ENCODE measurements at places on chromosomes 11 and 22.

- DNase-seq, result no peak
These were observed 82.8 kb upstream of the E2F8 start for GRCh38 chr11:19323502-19323901.

DNA sequence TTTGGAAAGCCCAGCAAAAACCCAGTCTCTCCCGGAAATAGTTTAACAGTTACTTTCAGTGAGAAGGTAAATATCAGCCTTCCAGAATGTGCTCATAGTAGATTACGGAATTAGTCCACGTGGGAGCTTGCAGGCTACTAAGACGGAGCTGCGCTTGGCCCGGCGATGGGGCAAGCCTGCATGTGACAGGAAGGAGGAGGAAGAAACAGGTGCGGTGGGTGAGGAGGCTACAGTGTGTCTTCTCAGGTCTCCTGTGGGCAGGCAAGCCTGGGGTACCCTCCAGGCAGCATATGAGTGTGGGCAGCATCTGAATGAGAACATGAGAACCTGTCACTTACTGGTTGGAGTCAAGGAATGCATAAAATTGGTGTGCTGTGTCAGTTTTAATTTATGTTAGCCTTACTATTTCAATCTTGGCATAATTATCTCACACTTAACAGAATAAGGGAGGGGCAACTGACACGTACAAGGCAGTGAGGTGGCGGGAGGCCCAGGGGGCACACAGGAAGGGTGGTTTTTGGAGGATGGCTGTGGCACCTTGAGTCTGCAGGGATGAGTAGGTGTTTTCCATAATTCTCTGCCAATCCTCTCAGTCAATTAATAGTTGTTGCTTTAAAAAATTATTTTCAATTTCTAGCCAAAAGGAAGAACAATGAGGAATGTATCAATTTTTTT lies 35.7 kb downstream of the CLMP start:
- no peak for DNase-seq

GRCh38 chr11:119347242-119347641 lies 737 bp upstream of the MFRP start:
- no peak for DNase-seq

DNA sequence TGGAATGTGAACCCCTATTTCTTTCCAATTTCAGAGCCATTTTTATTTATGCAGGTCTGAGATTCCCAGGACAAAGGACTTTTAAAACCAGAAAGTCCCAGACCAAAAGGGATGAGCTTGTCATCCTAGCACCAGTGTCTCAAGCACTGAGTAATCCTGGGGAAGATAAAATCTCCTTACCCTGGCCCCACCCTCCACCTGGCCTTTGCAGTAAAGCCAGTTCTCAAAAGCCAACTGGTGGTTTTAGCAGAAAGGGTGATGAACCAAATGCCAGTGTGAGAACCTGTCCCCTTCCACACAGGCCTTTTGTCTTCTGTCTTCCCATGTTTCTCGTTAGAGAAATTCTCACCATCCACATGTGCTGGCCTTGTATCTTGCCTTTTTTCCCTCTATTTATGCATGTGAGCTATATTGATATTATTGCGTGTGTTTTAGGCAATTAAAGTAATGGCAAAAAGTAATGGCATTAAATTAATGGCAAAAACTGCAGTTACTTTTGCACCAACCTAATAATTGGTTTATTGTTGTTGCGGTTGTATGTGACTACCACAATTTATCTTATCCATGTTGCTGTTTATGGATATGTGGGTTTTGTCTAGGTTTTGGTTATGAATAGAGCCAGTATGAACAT lies 191.3 kb downstream of the MYO18B start:
- DNase-seq, result no peak

GRCh38 chr11:121037016-121037415 lies 13.1 kb downstream of the TBCEL start:
- no peak for DNase-seq

GRCh38 chr11:30106222-30107181 lies 89.7 kb upstream of the KCNA4 start:
- DNase-seq, result no peak

- DNase-seq, result no peak
These were observed 1.7 kb downstream of the FGF3 start for GRCh38 chr11:69817265-69818230.

- no peak for DNase-seq
These were observed 16.0 kb upstream of the PPP2R1B start for GRCh38 chr11:111782109-111782741.

- DNase-seq, result no peak
These were observed 51.4 kb upstream of the ANO1 start for GRCh38 chr11:70026726-70027125.

GRCh38 chr11:126026579-126026978 lies 36.1 kb downstream of the CDON start:
- DNase-seq, result no peak

DNA sequence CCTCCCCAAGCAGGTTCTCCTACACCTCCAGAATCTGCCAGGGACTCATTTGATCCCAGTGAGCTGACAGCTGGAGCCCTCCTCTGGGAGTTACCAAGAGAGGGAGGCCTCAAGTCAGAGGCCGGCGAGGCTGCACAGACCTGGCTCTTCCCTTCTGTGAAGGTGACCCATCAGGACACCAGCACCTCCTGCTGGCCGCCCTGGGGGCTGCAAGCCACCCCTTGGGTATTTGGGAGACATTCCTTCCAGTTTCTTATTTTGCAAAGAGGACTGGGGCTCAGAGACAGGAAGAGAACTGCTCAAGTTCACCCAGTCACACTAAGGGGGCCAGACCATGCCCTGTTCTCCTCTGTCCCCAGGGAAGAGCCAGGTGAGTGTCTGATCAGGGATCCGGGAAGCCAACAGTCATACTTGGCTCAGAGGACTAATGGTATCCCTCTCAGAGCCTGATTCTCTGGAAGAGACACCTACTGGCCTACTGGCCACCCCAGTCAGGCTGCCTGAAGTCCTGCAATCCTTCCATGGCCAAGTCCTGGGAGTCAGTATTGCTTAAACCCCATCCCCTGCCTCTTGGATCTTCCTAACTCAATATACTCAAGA lies 40.5 kb upstream of the RIC3 start:
- no peak for DNase-seq

- no peak for DNase-seq
These were observed 26.7 kb upstream of the P2RY6 start for GRCh38 chr11:73245461-73245860.

DNA sequence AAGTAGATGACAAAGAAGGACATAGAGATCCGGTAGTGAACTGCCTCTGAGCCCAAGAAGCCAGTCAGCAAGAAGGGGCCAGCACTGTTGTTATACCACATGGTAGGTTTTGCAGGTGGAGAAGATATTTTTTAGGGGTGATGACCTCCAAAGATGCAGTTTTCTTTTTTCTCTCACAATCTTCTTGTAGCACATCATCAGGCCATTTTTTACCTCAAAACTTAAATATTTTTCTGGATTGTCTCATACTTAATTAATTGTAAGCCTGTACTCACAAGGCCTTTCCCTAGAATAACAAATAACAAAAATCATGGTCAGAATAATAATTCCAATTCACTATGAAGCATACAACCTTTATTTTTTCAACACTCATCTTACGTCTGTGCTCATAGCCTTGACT lies at the start of gene OR51B4:
OR51B4 (minus strand) TSS at position 101 of the 400 bp plus-strand sequence; CDS start at position 101, 0 bp downstream.
- no peak for DNase-seq

GRCh38 chr22:31661851-31662667 lies at the start of gene PISD:
TSS of gene PISD (minus strand) at chr22:31662215. CDS start at chr22:31662208, 7 bp downstream.
- peak; percentile 44 for DNase-seq

DNA sequence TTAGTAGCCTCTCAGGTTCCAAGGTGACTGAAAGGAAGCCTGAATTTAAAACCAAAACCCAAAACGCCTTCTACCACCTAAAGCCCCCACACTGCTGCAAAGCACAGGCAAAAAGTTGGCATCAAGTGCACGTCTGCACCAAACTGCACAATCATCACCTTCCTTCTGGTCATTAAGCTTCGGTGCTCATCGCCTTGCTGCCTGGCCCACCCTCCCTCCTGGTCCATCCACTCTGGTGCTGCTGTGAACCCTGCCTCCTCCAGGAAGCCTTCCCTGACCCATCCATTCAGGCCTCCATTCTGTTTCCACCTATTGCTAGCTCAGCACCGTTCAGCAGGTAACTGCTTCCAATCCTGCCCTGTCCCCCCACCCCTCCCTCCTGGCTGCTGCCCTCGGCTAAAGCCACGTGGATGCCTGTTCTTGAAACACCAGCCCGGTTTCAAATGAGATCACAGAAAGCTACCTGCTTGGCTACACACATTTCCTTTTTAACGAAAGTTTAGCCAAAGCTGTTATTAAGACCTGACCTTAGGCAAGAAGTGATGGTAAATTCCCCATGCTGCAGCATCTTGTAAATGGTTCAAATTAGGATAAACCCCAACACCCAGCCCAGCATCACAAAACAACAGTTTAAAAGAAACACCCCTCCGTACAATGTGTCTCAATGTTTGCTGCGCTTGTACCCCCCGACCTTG lies 53.8 kb upstream of the CD5 start:
- no peak for DNase-seq

GRCh38 chr11:62677156-62677555 lies 1.7 kb downstream of the UBXN1 start:
- no peak for DNase-seq

- DNase-seq, result no peak
These were observed 6.3 kb upstream of the ADAMTS8 start for GRCh38 chr11:130434521-130435223.

DNA sequence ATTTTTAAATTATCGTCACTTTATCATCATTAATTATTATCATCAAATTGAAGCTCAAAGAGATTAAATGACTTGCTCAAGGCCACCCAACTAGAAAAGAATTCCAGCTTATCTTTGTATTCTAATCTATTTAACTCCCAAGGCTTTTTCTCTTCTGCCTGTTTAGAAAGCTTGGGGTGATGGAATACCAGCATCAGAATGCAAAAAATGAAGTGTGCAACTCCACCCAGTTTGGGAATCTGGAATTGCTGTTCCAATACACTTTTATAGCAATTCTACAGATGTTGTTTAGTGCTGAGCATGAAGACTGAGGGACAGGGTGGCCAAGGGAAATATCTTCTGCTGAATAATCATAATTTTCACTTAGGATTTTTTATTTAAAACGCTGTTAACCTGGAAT lies 97.2 kb upstream of the FIBIN start:
- no peak for DNase-seq

- DNase-seq, result no peak
These were observed 14.1 kb downstream of the RHBDD3 start for GRCh38 chr22:29253561-29254285.

DNA sequence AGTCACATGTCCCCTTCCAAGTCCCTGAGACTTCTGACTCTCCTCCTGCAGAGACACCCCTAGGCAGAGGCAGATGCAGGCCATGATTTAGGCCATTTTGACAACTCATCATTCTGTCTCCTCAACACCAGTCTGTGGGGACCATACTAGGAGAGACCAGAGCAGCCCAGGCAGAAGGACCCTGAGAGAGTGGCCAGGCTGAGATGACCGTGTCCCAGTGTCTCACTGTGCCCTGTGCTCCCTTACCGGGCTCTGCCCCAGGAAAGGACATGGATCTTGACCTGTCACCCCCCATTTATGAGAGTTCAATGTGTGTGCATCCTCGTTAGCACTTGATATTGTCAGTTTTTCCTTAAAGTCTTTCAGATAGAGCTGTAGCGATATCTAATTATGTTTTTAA lies 52.4 kb upstream of the IGLL5 start:
- no peak for DNase-seq
